Activated CD4-positive, alpha-beta T cell treated with anti-CD3 and anti-CD28 coated beads, Interleukin-2, amount 50 U/mL, for 4 hours (primary cell): ENCODE measurements at places on chromosomes 6 and 20.

GRCh38 chr20:51162015-51162414 lies 139.1 kb upstream of the KCNG1 start:
- DNase-seq = no peak

GRCh38 chr6:82083646-82084045 lies 163.9 kb downstream of the IBTK start:
- DNase-seq = no peak

- no peak for DNase-seq
Measured at GRCh38 chr6:104256646-104257045, 603.1 kb downstream of the HACE1 start.

DNA sequence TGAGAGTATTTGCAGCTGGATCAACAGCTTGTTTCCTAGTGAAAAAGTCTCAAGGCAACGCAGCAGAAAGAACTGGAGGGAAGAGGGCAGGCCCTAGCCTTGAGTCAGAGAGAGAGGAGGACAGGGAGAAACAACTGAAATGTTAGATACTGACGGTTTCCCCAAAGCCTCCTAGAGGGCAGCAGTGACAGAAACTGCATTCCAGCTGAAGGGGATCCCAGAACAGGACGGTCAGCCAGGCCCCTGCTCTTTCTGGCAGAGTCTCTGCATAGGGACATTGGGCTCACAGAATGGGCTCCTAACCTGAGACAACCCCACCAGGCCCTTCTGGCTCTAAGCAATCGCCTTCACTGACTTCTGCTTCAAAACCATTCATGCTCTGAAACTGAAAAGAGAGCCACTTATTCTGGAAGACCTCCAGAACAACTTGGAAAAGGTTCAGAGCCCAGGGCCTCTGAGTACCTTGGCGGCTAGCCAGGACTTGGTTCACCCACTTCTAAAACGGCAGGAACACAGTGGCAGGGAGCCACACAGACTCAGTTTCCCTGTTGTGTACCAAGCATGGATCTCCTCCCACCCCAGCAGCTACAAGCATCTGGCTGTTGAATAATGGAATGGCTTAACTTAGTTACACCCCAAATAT lies 72.9 kb downstream of the PSMB1 start:
- no peak for DNase-seq

GRCh38 chr6:74152096-74152675 lies 456.2 kb downstream of the CD109 start:
- no peak for DNase-seq

- DNase-seq = no peak
Measured at GRCh38 chr6:123276546-123276980, 280.5 kb downstream of the CLVS2 start.

DNA sequence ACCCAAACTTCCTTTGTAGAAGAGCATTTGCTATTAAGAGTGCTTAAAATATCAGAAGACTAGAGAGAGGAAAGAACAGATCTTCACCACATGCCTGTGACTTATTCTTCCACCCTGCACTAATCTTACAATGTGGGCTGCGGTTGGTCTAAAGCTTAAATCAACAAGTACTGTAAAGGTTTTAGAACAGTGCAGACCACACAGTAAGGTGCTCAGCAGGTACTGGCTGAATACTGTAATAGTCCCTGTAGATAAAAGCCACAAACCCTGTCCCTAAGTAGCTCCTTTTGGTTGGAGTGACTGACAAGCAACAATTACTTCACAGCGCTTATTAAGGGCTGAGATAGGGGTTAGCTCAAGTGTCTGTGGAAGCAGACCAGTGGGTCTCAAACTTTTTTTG lies 972 bp upstream of the PHF3 start:
- no peak for DNase-seq

DNA sequence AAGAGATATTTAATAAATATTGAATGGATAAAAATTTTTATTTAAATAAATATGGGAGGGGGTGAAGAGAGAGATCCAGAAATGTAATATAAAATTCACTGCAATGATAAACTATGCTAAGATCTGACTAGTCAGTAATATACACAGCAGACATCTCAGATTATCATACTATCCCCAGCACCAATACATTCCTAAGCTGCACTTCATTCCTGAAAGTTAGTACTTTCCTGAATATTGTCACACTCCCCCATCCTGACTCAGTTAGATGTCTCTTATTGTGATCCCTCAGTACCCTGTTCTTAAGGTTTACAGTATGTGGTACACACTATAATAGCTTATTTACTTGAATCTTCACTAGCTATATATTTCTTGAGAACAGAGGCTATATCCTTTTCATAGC lies 88.3 kb upstream of the KCNQ5 start:
- DNase-seq = no peak

DNA sequence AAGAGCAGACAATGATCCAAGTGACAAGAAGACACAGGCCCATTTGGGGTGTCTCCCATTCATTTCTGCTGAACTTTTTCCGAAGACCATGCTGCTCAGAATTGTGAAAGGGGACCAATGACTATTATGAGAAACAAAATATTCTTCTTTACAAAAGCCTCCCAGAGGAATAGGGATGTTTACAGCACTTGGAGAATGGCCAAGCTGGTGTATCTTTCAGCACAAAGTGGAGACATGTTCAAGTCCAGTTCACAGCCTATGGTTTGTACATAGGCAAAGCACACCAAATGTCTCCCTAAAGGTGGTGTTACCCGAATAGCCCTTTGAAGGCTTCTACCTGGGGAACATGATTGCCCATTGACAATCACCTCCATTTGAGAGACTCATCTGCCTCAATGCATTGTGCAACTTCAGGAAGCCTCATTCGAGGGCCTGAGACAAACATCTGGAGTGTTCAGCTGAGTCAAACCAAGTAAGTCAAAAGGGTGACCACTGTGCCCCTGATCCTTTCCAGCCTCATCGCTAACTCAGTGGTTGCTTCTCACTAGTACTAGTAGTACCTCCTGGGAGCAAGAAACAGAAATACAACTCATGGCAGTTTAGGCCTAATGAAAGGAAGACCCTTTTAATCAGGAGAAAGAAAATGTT lies 451.0 kb upstream of the MARCKS start:
- no peak for DNase-seq

DNA sequence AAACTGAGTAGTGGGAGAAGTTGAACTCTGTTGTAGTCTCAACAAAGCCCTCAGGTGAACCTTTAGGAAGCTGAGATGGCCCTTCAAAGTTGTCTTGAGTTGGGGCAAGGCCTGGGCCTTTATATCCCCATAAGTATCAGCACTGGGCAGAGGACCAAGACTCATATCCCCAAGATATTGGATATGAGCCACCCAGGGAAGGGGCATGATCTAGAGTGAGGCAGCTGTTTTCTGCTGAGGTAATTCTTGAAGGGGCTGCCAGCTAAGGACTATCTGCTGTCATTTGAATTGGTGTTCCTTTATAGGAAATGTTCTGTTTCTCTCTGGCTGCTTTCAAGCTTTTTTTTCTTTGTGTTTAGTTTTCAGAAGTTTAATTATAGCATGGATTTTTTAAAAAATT lies 140.7 kb upstream of the FLRT3 start:
- no peak for DNase-seq

DNA sequence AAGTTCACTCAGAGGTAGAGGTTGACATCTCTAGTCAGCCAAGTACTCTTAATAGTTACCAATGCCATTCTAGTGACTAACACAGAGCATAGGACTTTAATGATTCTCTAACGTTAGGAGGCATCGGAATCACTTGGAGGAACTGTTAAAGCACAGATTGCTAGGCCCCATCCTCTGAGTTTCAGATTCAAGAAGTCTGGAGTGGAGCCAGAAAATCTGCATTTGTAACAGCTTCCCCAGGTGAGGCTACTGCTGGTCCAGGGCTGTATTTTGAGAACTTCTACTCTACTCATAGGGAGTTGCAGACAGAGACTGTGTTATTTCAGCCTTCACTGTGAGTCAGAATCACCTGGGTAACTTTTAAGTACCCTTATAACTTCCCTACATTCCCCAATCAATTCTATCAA lies 5.7 kb downstream of the LMBRD1 start:
- DNase-seq = no peak

- DNase-seq = no peak
Measured at GRCh38 chr20:59737073-59737666, 132.8 kb downstream of the PHACTR3 start.

DNA sequence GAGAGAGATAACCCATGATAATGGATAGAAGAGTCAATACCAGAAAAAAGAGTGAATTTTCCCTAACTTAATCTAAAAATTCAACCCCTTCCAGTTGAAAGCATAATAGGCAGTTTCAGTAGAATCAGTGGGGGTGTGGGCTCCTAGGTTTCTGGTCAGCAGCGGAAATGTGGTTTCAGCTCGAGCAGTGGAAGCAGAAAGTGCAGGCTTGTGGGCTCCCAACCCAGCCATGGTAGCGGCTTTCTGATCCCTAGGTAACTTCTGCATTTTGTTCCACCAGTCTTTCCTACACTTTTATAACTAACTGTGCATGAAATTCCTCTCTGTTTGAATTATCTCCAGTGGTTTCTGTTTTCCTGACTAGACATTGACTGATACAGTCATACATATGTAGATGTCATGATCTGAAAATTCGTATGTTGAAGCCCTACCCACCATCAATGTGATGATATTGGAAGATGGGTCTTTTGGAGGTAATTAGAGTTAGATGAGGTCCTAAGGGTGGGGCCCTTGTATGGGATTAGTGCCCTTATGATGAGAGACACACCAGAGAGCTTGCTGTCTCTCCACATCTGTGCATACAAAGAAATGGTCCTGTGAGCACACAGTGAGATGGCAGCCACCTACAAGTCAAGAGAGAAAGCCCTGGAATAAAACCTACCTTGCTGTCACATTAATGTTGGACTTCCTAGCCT lies 6.5 kb upstream of the DDO start:
- DNase-seq = no peak

DNA sequence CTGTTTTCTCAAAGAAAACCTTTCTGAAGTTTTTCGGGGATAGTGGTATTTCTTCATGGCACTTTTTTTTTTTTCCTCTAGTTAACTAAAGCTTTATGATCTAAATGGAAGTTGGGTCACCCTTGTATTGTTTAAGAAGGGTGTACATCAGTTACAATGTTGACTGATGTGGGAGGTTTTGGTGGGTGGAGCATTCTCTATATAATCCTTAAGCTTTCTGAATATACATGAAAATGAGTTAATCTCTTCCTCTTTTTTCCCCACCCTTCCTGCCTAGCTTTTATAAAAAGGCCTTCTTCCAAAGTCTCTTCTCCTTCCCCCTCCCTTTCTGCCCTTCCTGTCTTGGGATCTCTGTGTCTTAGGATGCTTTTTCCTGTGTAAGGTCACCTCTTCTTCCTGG lies 47.2 kb downstream of the DHX35 start:
- no peak for DNase-seq

DNA sequence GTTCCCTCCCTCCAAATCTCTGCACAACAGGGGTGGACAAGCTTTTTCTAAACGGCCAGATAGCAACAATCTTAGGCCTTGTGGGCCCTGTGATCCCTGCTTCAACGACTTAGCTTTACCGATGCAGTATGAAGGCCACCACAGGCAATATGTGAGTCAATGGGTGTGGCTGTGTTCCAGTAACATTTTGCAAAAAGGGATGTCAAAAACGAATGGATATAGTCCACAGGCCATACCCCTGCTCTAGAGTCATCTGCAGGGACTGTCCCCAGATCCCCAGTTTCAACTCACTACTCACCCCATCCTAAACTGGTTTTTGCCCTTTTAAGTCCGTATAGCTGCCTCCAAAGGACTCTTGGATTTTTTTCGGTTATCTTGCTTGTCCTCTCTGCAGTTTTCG lies 34.4 kb downstream of the ECT2L start:
- no peak for DNase-seq

- DNase-seq = no peak
Measured at GRCh38 chr6:127118298-127119101, at the start of gene RSPO3. RSPO3 (plus strand) TSS chr6:127118671; CDS start chr6:127119193, 522 bp downstream.

DNA sequence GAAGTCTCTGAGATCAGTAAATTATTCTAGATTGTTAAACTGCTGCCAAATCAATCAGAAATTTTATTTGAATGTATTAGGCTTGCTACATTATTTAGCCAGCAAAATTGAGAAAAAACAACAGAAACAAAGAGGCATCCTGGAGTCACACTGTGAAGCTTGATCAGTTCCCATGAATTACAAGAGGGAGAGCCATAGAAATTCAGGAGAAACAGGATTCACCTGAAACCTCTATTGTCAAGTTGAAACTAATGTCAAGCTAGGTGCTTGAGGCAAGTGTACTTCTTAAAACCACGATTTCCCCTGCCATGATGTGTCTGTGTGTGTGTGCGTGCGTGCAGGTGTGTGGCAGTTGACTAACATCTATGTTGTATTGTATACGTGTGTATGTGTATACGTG lies 439.1 kb upstream of the NOX3 start:
- DNase-seq = no peak

- DNase-seq = no peak
Measured at GRCh38 chr6:93562582-93562981, 143.2 kb upstream of the EPHA7 start.

DNA sequence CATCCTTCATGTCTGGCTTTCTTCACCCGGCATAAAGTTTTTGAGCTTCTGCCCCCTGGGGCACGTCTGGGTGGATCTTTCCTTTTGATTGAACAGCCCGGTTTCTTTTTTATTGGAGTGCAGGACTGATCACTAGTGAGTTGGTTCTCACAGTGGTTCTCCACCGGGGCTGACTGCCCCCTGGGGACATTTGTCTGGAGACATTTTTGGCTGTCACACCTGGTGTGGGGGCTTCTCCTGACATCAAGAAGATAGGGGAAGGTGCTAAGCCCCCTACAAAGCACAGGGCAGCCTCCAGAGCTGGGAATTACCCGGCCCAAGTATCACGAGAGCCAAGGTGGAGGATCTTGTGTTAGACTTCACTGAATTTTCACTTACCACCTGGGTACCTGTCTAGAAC lies 25.7 kb upstream of the IRF4 start:
- DNase-seq = no peak

DNA sequence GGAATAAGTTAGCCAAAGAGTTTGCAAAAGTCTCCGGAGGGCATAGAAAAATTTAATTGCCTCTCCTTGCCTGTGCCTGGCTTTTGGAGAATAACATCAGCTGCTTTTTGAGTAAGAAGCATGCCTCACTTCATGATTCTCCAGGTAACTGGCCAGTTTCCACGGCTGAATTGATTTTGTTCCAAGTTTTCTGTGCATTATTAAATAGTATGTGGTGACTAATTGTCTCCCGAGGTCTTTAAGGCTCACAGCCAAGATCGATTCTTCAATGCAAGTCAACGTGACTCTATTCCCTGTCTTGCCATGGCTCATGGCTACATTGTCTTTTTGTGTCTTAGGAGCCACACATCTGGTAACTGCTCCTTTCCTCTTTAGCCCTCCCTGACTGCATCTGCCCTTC lies 54.2 kb downstream of the CNR1 start:
- DNase-seq = no peak

DNA sequence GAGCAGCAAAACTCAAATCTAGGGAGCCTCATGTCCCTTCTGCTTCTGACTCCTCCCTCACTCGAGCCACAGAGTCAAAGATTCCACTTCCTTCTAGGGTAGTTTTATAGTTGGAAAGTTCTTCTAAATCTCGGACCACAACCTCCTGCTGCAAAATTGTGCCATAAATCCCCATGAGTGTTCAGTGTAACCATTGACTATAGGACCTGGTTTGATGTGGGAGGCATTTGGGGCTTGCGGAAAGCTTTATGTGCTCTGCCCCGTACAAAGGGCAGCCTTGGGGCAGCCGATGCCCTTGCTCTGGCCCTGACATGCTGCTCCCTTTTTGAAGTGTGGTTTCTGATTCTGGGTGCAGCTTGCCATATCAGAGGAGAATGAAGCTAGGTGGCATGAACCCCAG lies 43.6 kb upstream of the IER3 start:
- no peak for DNase-seq
